ENCODE measurements at places on chromosomes 11 and 22. TPM values are rescaled to one million over a fixed set of nuclear protein-coding genes. Genes with fewer than 3 reads are reported as not detected.

Gene NAV2
- total RNA-seq: 11.5 TPM

Gene LMNTD2
- 0.19 TPM for total RNA-seq

Gene PRR33
- total RNA-seq: not detected

Gene NCR3LG1
- 6.6 TPM for total RNA-seq

Gene LARGE1
- total RNA-seq: 11.8 TPM

Gene UCP2
- 0.44 TPM for total RNA-seq

All from aortic smooth muscle cell (primary cell).